ENCODE measurements at places on chromosomes 12 and 14. TPM values are rescaled to one million over a fixed set of nuclear protein-coding genes. Genes with fewer than 3 reads are reported as not detected.

DNA sequence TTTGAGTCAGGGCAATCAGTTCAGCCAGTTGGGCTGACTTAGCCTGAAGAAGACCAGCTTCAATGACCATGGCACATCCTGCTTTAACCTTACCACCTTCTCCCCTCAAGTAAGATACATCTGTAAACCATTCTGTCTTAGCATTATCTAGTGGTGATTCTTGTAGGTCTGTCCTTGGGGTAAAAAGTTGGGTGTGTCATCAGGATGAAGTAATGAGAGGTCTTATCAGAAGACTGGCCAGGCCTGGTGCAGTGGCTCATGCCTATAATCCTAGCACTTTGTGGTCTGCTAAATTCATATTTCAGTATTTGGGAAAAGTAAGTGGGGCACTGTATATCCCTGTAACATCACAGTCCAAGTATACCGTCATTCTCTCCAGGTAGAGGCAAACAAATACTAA, 19.1 kb downstream of the SINHCAF start:
- H3K36me3 ChIP-seq: peaks cover 18% of the 10 kb centered on the region
- no peaks in the 10 kb centered on the region for H3K27me3 ChIP-seq
- no peaks in the 10 kb centered on the region for H3K4me1 ChIP-seq
- H3K27ac ChIP-seq: no peak overlapping the region

DNA sequence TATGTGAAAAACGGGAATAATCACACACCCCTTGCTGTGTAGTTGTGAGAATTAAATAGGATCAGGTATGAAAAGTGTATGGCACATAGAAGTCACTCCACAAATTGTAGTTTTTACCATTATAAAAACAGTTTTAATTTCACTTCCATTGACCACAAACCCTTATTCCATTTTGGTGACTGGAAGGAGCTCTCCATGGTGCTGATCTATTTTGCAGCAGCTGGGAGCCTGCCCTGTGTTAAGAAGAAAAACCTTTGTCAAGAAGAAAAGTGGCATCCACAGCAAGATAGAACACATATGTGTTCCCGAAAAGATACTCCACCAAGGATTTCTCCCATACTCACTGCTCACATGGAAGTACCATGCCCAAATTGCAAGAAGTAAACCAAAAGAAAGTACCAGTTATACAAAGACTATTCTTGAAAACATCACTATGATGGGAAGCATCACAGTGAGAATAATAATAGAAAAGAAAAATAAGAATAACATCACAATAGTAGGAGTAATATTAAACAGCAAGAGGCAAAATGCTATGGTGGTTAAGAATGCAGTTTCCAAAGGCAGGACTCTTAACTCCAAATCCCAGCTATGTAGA, 58.7 kb downstream of the TUNAR start:
- H3K4me3 ChIP-seq: no peak overlapping the region
- H3K27ac ChIP-seq: no peak overlapping the region
- H3K4me1 ChIP-seq: no peaks in the 10 kb centered on the region
- DNase-seq: no peak

GRCh38 chr12:19158923-19159322, 29.4 kb downstream of the PLEKHA5 start:
- H3K4me1 ChIP-seq: no peaks in the 10 kb centered on the region
- H3K36me3 ChIP-seq: no peaks in the 10 kb centered on the region
- no peak overlapping the region for H3K27ac ChIP-seq
- no peak overlapping the region for H3K4me3 ChIP-seq
- no peak for DNase-seq

GRCh38 chr14:97532052-97532451, 734.9 kb downstream of the VRK1 start:
- H3K27me3 ChIP-seq: no peaks in the 10 kb centered on the region
- no peaks in the 10 kb centered on the region for H3K4me1 ChIP-seq
- no peak for DNase-seq

- no peaks in the 10 kb centered on the region for H3K4me1 ChIP-seq
- no peaks in the 10 kb centered on the region for H3K36me3 ChIP-seq
- no peak for DNase-seq
Measured at GRCh38 chr14:53411125-53411524, 258.0 kb upstream of the DDHD1 start.

The CCDC198 gene
- total RNA-seq: not detected

GRCh38 chr14:37179896-37180502, 7.6 kb upstream of the SLC25A21 start:
- no peak overlapping the region for H3K4me3 ChIP-seq
- H3K36me3 ChIP-seq: no peaks in the 10 kb centered on the region
- DNase-seq: no peak
- H3K27ac ChIP-seq: no peak overlapping the region

Measured in CD8-positive, alpha-beta memory T cell (primary cell).